DMS53 (cell line): ENCODE measurements at places on chromosomes 11 and 22.

GRCh38 chr11:121557348-121557747, 104.6 kb upstream of the SORL1-AS1 start:
- no peak for DNase-seq

- DNase-seq = peak; percentile 87
These were observed 589 bp upstream of the GNAZ start for GRCh38 chr22:23069502-23070357.

DNA sequence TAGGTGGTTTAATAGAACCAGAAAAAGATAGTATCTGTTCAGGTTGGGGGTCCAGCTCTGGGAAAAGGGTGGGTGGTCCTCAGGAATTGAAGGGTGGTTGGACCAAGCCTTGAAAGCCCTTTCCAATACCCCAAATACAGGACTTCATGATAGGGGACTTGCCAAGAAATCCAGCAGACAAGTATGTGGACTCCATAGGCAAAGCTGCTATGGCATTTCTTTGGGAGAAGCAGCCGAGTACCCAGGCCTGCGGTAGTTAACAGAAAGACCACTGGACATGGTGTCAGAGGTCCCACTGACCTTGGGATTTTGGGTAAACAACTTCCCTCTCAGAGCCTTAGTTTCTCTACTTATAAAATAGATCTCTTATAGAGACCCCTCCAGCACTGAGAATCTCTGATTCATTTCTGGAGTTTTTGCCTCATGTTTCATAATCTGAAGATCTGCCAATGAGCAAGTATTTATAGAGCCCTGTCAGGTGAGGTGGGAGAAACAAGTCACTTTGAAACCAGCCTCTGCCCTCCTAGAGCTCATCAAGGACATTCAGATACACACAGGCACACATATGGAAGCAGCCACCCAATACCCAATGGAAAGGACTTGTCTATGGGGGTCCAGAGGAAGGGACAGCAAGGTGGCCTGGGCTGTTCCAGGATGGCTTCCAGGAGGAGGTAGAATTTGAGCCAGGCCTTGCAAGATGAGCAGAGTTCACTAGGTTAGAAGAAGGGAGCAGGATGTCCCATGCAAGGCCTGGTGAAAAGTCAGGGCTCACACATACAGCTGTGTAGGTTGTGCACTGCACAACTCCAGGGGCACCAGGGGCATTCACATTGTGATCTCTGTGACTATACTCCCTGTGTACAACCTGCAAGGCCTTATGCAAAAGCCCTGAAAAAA, 31.0 kb upstream of the ACCSL start:
- no peak for DNase-seq

DNA sequence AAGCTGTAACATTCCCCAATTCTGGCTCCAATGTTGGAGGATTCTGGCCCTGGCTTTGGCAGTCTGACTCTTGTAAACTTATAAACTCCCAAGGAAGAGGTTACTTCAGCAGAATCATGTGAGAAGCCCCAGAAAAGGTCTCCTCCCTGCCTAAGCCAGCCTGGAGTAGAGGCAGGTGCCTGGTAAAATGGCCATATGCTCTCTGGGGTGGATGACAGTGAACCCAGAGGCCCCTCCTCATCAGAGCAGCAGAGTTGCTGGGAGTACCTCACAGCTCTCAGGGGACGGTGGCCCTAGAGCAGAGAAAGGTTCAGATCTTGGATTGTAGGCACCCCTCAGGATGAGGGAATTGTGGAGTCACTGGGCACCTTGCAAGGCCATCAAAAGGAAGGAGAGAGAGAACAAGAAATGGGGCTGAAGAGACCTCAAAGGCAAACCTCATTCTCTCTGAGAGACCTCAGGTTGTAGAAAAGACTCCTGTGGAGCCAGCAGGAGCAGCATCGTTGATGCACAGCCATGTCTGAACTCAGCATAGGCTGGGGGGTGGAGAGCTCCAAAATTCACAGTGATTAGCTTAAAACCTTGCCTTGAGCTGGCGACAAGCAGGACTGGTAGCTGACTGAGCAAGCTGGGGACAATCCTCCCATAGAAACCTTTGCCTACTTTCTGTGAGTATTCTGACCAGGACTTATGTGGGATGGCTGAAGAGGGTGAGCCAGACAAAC, 4.9 kb upstream of the P2RY6 start:
- no peak for DNase-seq

DNA sequence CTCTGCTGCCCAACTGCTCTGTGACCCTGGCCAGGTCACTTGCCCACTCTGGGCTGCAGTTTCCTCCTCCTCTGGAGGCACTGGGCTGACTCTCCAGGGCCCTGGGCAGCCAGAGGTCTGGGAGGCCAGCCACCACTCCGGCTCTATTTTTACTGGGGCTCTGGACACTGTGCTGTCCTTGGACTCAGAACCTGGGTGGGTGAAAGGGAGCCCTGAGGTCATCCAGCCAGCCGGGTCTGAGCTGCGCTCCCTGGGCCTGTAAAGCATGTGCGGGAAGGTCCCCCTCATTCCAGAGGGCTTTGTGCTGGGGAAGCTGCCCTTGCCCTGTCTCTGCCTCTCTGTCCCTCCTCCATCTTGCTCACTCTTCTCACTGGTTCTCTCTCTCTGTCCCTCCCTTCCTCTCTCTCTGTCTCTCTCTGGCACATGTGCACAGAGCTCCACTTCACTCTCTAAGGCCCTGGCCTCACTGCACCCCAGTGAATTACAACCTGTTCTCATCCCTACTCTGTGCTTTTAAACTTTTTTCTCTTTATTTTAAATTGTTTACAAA, 24.6 kb downstream of the MB start:
- DNase-seq = no peak

- DNase-seq = no peak
These were observed 13.5 kb upstream of the ARHGEF17 start for GRCh38 chr11:73294604-73295003.

DNA sequence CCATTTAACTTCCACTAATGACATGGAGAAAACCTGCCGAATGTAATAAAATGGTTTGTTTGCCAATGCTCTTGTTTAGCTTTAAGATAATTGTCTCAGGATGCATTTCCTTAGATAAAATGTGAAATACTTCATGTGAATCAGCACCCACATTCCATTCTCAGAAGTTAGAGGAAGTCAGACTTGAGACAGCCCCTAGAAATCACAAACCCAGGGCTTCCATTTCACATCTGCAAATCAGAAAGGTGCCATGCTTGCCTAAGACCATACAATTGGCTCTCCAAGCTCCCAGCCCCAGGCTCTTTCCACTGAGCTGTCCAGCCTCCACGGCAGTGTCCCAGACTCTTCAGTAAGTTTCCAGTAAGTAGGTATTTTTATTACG, 35.6 kb upstream of the ADORA2A start:
- no peak for DNase-seq

GRCh38 chr22:45549762-45550378, 47.2 kb downstream of the FBLN1 start:
- DNase-seq = no peak

- DNase-seq = no peak
These were observed 232.3 kb downstream of the JRKL start for GRCh38 chr11:96622026-96622634.

DNA sequence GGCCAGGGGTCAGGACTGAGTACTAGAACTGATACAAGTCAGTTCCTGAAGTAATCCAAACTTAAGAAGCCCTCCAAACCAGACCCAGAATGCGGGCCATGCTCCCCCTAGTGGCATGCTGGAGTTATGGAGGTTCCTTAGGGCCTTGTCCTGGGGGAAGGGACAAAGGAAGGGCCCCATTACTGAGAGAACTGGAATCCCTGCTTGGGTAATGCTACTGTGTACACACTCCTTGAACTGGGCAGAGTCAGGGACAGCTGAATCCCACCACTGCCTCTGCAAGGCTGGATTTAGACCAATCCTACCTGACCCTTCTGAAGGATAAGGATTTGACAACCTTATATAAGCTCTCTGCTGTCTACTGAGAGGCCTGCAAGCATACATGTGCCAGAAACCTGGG, 97.3 kb upstream of the AKIP1 start:
- peak; percentile 83 for DNase-seq

- no peak for DNase-seq
These were observed 30.3 kb upstream of the PRDM10 start for GRCh38 chr11:130032931-130033330.

- DNase-seq = no peak
These were observed 18.2 kb upstream of the GRAMD4 start for GRCh38 chr22:46602025-46602424.

DNA sequence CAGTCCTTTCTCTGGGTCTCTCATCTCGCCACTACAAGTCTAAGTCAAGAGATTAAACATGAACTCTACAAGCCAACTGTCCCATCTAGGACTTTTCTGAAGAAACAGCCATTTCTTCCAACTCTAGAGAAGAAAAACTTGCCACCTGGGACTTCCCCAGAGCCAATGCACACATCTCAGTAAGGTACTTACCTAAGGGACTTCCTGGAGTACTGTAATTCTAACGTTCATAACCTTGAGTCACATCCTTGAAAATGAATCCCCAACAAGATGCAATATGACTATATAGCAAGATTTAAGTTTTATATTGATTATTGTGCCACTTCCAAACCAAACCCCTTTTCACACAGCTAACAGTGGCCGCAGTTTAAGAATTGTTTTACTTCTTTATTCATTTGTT, 11.9 kb upstream of the ISX start:
- no peak for DNase-seq

- no peak for DNase-seq
These were observed 21.8 kb upstream of the UPB1 start for GRCh38 chr22:24473284-24473683.

- peak; percentile 39 for DNase-seq
These were observed 133.4 kb upstream of the E2F8 start for GRCh38 chr11:19374151-19374569.

GRCh38 chr11:117986981-117987574, 884 bp downstream of the IL10RA start:
- no peak for DNase-seq

GRCh38 chr11:8083871-8084281, 2.9 kb downstream of the TUB start:
- no peak for DNase-seq
